ENCODE measurements at places on chromosomes 5 and 9.

GRCh38 chr5:76813982-76814562, 4.8 kb upstream of the F2RL1 start:
- DNase-seq, result peak; percentile 89

DNA sequence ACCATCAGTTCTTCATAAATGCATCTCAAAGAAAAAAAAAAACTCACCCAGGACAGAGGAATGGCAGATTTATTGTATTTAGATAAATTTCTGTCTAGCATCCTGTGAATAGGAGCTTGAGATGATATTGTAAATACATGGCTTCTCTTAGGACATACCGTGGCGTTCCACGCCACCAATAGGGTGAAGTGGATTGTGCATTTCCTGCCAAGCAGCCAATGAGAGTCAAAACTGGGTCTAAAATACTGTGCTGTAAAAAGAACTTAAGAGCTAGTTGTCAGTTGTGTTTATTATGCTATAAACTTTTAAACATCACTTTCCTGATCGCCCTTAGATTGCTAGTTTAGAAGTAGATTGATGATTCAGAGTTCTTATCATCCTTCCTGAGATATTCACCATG, 20.9 kb upstream of the TRPM6 start:
- DNase-seq, result no peak

DNA sequence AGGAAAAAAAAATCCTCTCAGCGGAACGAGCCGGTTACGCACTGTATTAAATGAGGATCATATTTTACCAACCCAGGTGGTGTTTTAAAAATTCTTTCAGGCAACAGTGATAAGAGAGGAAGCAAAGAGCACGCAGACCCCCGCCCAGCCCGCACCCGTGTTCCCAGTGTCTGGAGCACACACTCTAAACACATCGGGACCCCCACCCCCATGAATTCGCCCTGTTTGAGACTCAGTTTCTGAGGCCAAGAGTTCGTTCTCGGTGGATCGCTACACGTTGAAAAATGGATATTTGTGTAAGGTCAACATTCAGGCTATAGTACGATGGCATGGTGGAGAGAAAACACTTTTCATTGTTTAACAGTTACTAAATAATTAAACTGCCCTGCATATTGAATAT, 196.3 kb downstream of the MEF2C start:
- DNase-seq, result no peak

DNA sequence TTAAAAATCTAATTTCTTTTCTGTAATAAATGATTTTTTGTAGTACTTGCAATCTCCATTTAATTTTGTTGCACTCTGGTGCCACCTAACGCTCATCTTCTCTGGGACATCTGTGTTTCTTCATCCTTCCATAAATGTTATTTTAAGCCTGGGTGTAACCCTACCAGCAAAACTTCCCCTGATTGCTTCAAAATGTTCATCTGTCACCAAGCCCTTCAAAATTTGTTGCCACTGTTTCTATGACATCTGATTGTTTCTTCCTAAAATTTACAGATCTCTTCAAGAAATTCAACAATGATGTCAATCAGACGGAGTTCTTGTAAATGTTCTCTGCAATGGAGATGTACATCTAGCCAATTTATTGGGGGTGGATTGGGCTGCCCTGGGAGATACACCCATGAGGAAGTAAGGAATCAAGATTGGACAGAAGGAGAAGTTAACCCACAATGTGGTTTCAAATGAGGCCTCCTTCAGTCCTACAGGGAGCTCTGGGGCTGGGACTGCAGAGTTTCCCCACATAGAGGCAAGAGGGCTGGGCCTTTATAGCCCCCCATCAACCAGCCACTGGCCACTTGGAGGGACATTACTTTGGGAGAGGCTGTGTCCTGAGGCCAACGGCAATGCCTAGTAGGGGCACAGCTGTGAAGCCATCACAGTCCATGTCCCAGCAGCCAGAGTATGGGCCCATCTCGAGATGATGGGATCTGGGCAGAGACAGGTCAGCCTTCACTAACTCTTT, 23.3 kb downstream of the MCTP1 start:
- peak; percentile 16 for DNase-seq

DNA sequence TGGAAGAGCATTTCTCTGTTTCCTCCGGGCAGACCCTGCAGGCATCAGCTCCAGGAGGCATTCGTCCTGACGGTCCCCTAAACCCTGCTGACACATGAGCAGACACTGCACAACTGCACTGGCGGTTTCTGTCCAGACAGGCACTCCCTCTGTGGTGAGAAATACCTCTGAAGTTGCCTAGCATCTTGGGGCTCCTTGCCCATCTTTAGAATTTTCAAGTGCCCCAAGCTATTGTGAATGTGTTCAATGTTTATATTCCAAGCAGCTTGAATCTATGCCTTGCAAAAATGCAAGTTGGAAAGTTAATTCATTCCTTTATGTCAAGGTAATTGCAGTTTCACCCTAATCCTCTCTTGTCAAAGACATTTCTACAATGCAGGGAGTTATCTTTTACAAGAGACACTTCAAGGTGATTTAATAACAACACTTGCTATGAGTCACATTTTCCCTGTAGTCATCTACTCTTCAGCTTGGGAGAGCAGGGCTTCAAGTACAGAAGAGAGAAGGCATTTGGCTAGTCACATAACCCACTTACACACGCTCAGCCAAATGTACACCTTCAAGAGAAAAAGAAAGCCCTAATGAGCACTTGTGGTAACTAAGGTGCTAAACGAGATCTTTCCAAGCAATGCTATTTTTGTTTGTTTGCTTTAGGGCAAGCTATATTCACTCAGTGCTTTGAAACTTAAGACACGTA, 302.5 kb downstream of the MLLT3 start:
- peak; percentile 26 for DNase-seq

- DNase-seq, result peak; percentile 70
Observed at GRCh38 chr5:96893342-96893741, 17.0 kb downstream of the ERAP2 start.

DNA sequence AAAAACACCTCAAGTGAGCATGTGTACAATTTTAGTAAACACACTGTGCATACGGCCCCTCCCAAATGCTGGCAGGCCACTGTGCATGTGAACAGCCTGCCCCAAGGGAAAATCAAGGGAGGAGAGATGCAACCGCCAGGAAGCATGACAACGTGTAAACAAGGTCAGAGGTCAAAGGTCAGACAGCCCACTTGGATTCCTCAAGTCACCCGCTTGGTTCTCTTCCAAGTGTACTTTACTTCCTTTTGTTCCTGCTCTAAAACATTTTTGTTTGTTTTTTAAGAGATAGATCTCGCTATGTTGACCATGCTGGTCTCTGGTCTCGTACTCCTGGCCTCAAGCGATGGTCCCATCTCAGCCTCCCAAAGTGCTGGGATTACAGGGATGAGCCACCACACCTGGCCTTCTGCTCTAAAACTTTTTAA, 126.7 kb upstream of the SHB start:
- DNase-seq, result no peak

- DNase-seq, result no peak
Observed at GRCh38 chr9:106596984-106597383, 266.0 kb upstream of the ZNF462 start.

DNA sequence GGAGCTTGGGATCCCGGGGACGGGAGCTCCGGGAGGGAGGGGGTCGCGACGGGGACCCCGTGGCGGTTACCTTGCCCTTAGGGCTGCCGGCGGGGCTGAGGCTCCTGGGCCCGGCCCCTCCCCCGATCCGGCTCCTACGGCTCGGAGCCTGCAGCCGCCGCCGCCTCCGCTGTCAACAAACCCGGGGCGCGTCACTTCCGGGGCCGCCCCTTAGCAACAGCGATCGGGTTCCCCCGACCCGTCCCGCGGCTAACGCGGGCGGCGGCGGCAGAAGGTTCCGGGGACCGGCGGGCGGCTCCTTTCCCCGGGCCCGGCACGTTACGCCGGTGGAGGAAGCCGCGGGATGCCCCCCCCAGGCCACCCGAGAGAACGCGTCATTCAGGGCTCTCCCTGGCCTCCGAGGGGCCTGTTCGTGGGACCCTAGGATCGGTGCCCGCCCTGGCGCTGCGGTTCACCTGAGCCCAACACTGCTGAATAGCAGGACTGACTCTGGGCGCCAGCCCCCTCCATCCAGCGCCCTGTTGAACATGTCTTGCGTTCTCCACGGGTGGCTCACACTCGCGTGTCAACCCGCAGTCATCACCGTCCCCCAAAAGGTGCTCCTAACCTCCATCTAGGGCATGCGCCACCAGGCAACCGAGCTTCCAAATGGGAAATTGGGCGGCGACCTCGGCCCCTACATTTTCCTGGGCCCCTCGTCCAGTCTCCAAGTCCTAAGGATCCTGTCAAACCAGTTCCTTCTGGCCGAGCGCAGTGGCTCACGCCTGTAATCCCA, at the start of gene ZER1:
ZER1 (minus strand) TSS at position 183 of the 775 bp plus-strand sequence. CDS start 16,362 bp downstream, outside the sequence.
- peak; percentile 62 for DNase-seq

- no peak for DNase-seq
Observed at GRCh38 chr5:150358261-150359095, 981 bp downstream of the TCOF1 start.

- DNase-seq, result peak; percentile 92
Observed at GRCh38 chr9:33151007-33151557, 16.1 kb downstream of the B4GALT1 start.

DNA sequence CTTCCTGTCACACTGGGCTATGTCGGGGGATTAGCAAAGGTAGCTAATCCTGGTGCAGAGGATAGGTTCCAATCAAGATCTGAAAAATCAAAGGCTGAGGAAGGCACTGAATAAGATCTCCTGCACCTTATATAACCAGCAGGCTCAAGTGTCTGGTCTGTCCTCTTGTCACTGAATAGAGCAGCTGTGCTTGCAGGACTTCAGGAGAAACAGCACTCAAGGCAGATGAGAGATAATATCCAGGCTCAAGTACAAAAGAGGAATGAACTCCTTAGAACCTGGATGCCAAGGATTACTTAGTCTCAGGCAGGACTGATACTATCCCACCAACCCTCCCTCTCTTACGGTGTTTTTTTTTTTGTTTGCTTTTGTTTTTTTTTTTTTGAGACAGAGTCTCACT, 108.8 kb upstream of the LRRTM2 start:
- DNase-seq, result no peak

DNA sequence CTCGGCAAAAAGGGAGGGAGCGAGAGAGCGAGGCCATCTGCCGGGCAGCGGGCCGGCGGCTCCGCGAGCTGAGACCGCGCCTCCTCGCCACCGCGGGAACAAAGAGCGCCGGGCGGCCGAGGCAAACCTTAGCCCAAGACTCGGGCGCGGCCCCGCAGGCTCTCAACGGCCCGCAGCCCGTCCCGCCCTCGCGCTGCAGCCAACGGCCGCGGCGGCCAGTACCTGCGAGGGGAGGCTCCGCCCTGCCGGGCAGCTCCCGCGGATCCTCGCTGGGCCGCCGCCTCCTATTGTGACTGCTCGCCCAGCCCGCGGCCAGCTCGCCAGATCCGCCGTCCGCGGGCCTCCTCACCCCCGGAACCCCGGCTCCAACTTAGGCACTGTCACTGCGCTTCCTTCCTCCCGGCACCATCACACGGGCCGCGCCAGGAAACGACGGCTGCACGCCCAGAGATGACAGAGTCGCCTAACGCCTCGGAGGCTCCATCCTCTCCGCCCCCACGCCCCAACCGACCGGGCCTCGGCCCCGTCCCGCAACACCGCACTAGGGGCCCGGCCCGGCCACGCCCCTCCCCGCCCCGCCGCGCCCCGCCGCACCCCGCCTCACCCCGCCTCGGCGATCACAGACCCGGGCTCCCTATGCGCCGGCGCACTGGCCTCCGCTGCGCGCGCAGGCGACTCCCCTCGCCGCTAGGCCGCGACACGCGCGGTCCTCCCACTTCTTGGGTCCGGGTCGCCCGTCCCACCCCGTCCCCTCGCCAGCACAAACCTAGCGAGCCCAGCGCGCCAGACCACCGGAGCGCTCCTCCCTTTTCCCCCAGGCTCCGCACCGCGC, 479 bp upstream of the RNF38 start:
- peak; percentile 48 for DNase-seq

GRCh38 chr9:69905286-69905685, 84.7 kb downstream of the CFAP95 start:
- no peak for DNase-seq

DNA sequence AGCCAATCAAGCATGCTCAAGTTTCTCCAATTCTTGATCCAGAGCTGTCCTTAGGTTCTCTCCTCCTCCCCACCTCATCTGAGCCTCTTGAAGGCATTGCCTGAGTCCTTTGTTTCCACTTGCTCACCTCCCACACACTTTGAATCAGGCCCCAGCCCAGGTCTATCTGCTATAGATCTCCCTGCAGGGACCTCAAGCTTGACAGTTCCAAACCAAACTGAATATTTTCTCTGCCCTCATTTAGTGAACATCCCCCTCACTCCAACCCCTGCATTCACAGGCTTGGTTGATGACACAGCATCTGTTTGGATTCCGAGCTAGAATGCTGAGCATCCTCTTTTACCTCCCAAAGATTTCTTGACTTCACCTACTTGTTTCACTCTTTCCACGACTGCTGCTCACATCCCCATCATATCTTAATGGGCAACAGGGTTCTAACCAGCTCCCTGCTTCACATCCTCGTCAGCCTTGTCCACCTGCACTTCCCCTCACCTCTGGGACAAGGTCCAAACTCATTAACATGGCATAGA, 474.5 kb downstream of the ZSWIM6 start:
- no peak for DNase-seq

- DNase-seq, result no peak
Observed at GRCh38 chr5:147487031-147487750, 22.7 kb downstream of the DPYSL3 start.

DNA sequence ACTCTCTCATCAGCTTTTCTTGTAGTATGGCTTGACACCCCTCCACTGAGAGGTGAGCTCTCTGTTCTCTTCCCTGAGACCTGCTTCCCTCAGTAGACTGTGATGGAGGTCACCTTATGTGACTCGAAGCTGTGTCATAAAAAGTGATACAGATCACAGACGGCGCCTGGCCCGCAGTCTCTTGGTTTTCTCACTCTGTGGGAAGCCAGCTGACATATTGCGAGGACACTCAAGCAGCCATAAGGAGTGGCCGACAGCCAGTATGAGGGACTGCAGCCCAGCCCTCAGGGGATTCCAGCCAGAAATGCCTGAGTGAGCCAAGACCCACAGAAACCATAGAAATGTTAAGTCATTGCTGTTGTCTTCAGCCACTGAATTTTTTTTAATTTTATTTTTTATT, 38.0 kb downstream of the GADD45G start:
- peak; percentile 16 for DNase-seq

GRCh38 chr5:9051779-9052178, 494.1 kb downstream of the SEMA5A start:
- DNase-seq, result no peak

- no peak for DNase-seq
Observed at GRCh38 chr5:7394889-7395431, 978 bp upstream of the ADCY2 start.

Measured in astrocyte of the cerebellum (primary cell).